ENCODE measurements at places on chromosomes 6 and 20.

DNA sequence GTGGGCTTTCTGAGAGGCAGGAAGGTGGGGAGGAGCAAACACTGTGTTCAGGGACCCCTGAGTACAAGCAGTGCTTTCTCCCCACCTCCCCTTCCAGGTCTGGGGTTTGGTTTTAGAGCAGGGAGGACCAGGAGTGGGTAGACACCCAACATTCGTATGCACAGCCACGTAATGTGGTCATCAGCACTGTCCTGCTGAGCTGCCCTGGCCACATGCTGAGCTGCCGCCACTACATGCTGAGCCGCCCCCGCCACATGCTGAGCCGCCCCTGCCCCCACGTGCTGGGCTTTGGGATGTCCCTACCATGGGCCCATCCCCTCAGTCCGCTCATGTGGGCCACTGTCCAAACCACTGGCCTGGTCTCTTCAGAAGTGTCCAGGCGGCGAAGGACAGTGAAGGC is 214.9 kb upstream of the CST7 start:
- no peaks in the 10 kb centered on the region for H3K4me1 ChIP-seq
- DNase-seq = no peak
- H3K27ac ChIP-seq = no peak overlapping the region
- H3K36me3 ChIP-seq = no peaks in the 10 kb centered on the region
- H3K27me3 ChIP-seq = no peaks in the 10 kb centered on the region

- peaks cover 25% of the 10 kb centered on the region for H3K36me3 ChIP-seq
- H3K27me3 ChIP-seq = no peaks in the 10 kb centered on the region
- H3K4me3 ChIP-seq = no peak overlapping the region
These were observed 43.1 kb downstream of the GNAS start for GRCh38 chr20:58895448-58896180.

GRCh38 chr20:58593880-58594638 is 57.0 kb upstream of the STX16 start:
- no peak overlapping the region for H3K4me3 ChIP-seq
- no peak for DNase-seq
- H3K36me3 ChIP-seq = no peaks in the 10 kb centered on the region
- H3K4me1 ChIP-seq = no peaks in the 10 kb centered on the region

- no peak overlapping the region for H3K27ac ChIP-seq
- no peaks in the 10 kb centered on the region for H3K27me3 ChIP-seq
- no peaks in the 10 kb centered on the region for H3K36me3 ChIP-seq
- DNase-seq = no peak
- H3K4me3 ChIP-seq = no peak overlapping the region
These were observed 211.0 kb downstream of the MOXD1 start for GRCh38 chr6:132190097-132190814.

DNA sequence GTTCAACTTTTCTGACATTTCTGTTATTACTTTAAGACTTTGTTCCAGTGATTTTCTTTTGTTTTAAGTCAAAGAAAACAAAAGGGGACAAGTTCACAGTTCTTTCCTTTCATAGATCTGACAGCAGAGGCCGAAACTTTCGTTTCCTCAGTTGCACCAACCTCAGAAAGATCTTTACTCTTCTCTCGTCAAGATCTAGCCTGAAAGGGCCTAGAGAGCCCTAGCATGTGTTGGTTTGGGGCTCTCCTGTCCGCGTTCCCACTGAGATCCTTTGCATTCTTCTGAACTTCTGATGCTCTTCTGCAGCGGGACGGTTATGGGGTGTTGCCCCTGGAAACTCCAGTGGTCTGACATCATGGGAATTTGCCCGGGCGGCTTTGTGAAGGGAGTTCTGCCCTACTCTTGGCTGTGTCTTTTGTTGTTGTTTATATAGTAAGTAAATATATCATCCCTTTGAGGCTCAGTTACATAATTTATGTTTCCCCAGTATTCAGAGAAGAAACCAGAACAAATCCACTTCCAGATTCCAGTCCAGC is 129.1 kb downstream of the SASH1 start:
- no peak overlapping the region for H3K4me3 ChIP-seq
- H3K4me1 ChIP-seq = peaks cover 1% of the 10 kb centered on the region
- DNase-seq = no peak

DNA sequence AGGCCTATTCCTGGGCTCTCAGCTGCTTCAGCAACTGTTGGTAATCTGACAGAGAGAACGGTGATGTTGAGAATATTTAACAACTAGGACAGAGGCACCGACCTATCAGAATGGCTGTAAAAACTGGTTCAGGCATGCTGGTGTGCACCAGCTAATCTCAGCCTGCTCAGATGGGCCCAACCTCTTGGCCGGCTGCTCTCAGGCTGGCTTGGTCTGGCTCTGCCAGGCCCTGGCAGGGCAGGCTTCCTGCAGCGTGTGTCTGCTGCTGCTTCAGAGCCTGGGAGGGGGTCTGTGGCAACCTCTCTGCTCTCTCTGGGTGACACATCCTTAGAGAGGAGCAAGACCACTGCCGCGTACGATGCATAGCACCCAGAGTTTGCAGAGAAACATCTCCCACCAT is 4.8 kb downstream of the SLC2A12 start:
- no peaks in the 10 kb centered on the region for H3K27me3 ChIP-seq
- no peak for DNase-seq
- H3K4me3 ChIP-seq = no peak overlapping the region

- H3K4me1 ChIP-seq = no peaks in the 10 kb centered on the region
- no peaks in the 10 kb centered on the region for H3K36me3 ChIP-seq
These were observed 115.2 kb upstream of the GLP1R start for GRCh38 chr6:38933426-38933825.

DNA sequence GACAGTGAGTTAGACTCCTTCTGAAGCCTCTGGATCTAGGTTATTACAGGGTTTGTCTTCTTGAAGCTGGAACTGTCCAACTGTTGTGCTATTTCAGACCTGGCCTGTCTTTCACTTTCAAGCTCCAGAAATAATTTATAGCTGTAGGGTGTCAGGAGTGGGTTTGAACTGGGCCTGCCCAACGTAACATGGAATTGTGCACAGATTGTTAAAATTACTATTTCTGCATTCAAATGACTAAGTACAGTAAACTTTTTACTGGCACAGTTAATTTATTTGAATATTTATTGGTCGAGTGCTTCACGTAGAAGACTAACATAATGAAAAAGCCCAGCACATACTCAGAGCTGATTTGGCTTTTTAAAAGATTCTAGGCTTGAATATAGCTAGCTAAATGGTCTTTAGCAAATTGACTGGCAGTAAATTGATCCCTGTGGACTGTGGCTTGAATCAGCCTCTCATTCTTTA is 74.3 kb downstream of the ARID1B start:
- H3K4me3 ChIP-seq = no peak overlapping the region
- H3K36me3 ChIP-seq = no peaks in the 10 kb centered on the region
- H3K27me3 ChIP-seq = no peaks in the 10 kb centered on the region
- peaks cover 68% of the 10 kb centered on the region for H3K4me1 ChIP-seq
- H3K27ac ChIP-seq = no peak overlapping the region
- DNase-seq = no peak

- no peak for DNase-seq
- no peak overlapping the region for H3K27ac ChIP-seq
- H3K4me1 ChIP-seq = peaks cover 19% of the 10 kb centered on the region
- H3K36me3 ChIP-seq = no peaks in the 10 kb centered on the region
- no peaks in the 10 kb centered on the region for H3K27me3 ChIP-seq
- no peak overlapping the region for H3K4me3 ChIP-seq
These were observed 79.5 kb upstream of the RNF217 start for GRCh38 chr6:124882579-124883393.

- no peak for DNase-seq
- H3K4me3 ChIP-seq = no peak overlapping the region
- peaks cover 34% of the 10 kb centered on the region for H3K4me1 ChIP-seq
These were observed 10.0 kb downstream of the REV3L start for GRCh38 chr6:111472933-111473435.

- peaks cover 78% of the 10 kb centered on the region for H3K4me1 ChIP-seq
- H3K27ac ChIP-seq = peak overlapping the region; percentile 31
- H3K27me3 ChIP-seq = no peaks in the 10 kb centered on the region
- no peak for DNase-seq
These were observed 31.6 kb downstream of the VEGFA start for GRCh38 chr6:43801495-43802181.
